ENCODE measurements at places on chromosomes 4 and X. TPM values are rescaled to one million over a fixed set of nuclear protein-coding genes. Genes with fewer than 3 reads are reported as not detected.

- H3K27ac ChIP-seq = no peak overlapping the region
- H3K4me1 ChIP-seq = peaks cover 25% of the 10 kb centered on the region
- no peak overlapping the region for H3K4me3 ChIP-seq
- H3K36me3 ChIP-seq = no peaks in the 10 kb centered on the region
- H3K27me3 ChIP-seq = no peaks in the 10 kb centered on the region
- DNase-seq = no peak
These were observed 13.2 kb downstream of the SNX25 start for GRCh38 chr4:185222598-185222997.

- DNase-seq = peak; percentile 92
- H3K4me3 ChIP-seq = peak within 1 kb of the TSS; percentile 80
- H3K27ac ChIP-seq = peak within 1 kb of the TSS; percentile 96
- H3K36me3 ChIP-seq = no peaks in the 10 kb centered on the region
- peaks cover 34% of the 10 kb centered on the region for H3K4me1 ChIP-seq
These were observed at the start of gene CFAP97 for GRCh38 chr4:185203486-185204237. CFAP97 (minus strand) TSS chr4:185204000; CDS start chr4:185191196, 12,804 bp downstream.

DNA sequence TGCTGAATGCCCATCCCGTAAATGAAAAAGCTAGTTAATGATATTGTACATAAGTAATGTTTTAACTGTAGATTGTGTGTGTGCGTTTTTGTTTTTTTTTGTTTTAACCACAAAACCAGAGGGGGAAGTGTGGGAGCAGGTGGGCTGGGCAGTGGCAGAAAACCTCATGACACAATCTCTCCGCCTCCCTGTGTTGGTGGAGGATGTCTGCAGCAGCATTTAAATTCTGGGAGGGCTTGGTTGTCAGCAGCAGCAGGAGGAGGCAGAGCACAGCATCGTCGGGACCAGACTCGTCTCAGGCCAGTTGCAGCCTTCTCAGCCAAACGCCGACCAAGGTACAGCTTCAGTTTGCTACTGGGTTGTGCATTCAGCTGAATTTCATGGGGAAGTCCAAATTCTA lies at the start of gene SPP1:
SPP1 (plus strand) TSS at position 249 of the 400 bp plus-strand sequence. CDS start 1,182 bp downstream, outside the sequence.
- H3K4me3 ChIP-seq = no peak within 1 kb of the TSS
- no peaks in the 10 kb centered on the region for H3K4me1 ChIP-seq

DNA sequence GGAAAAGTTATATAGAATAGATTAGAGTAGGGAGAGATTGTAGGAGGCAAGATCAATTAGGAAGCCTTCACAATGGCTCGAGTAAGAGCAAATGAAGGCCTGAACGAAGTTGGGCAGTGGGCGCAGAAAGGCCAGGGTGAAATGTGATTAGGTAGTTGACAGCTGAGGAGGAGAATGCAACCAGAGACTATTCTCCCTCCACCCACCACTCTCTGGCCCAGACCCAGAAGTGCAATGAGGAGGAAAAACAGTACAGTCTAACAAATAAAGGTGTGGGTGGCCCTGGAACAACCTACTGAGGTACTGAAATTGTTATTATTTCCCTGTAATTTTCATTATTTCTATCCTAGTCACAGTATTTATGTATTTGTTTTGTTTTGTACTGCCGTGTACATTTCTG lies 176.7 kb downstream of the SLC39A8 start:
- H3K36me3 ChIP-seq = no peaks in the 10 kb centered on the region
- no peak overlapping the region for H3K27ac ChIP-seq
- no peaks in the 10 kb centered on the region for H3K4me1 ChIP-seq
- H3K27me3 ChIP-seq = no peaks in the 10 kb centered on the region

- H3K27ac ChIP-seq = peak overlapping the region; percentile 44
- H3K4me1 ChIP-seq = peaks cover 36% of the 10 kb centered on the region
- H3K27me3 ChIP-seq = no peaks in the 10 kb centered on the region
- H3K36me3 ChIP-seq = no peaks in the 10 kb centered on the region
- DNase-seq = no peak
These were observed 223.4 kb downstream of the SHROOM3 start for GRCh38 chr4:76658231-76659102.

DNA sequence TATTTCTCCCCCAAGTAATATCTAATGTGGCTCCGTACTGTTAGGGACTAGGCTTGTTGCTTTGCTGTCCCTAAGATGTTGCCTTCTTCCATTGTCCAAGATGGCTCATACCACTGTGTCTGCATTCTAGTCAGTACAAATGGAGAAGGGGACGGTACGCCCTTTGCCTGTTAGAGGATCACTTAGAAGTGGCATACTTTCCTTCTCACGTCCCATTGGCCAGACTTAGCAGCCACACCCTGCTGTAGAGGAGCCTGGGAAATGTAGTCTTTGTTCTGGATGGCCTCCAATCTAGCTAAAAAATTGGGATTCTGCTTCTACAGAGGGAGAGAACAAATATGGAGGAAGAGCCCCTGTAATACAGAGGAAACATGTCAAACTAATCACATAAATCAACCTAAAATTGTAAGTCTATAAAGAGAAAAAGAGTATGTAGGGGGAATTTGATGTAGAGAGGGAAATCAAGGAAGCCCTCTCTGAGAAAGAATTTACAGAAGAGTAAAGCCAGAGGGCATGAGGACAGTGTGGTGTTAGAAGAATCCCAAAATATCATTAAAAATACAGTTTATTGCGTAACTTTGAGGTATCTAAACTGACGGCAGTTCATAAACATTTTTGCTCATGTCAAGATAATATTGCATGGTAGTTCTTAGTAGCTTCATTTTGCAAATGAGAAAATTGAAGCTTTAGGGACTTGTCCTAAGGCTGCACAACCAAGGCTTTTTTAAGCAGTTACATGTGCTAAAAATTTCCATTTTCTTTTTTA lies 15.1 kb downstream of the PRIMPOL start:
- peaks cover 48% of the 10 kb centered on the region for H3K36me3 ChIP-seq

DNA sequence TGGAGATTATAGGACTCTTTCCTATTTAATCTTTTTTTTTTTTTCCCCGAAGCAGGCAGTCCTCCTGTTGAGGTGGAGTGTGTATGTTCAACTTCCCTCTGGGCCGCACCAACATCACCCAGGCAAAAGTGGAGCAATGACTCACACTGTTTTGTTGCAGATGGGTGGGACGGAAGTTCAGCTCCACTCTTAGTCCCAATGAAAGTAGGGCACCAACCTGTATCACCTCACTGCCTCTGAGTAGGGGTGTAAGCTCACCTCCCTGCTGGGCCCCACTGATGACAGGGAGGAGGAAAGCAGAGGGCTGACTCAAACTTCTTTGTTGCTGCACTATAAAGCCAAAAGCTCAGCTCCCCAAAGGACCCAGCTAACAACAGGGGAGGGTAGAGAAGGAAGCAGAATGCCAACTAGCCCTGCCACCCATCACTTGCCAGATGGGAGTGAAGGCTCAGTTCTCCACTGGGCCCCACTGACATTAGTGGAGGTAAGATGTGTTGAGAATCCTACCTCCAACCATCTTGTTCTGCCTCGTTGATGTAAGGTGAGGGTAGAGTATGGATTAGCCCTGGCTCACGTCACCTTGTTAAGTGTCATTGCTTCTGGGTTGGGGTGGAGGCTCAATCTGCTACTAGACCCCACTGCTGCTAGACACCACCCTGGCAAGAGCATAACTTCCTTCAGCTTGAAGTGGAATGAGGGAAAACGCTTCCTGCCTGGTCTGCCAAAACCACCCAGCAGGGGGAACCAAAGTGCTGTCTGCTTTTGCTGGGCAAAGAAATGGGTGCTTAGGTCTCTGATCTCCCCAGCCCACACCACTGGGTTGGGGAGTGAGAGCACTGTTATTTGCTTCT lies 14.1 kb downstream of the RPS6KA3 start:
- peaks cover 8% of the 10 kb centered on the region for H3K4me1 ChIP-seq
- no peak overlapping the region for H3K27ac ChIP-seq
- DNase-seq = peak; percentile 45
- H3K36me3 ChIP-seq = no peaks in the 10 kb centered on the region
- no peaks in the 10 kb centered on the region for H3K27me3 ChIP-seq

GRCh38 chrX:154661170-154661569 lies 7.8 kb upstream of the CTAG2 start:
- no peak overlapping the region for H3K4me3 ChIP-seq
- no peaks in the 10 kb centered on the region for H3K36me3 ChIP-seq
- no peaks in the 10 kb centered on the region for H3K4me1 ChIP-seq
- no peak for DNase-seq
- H3K27ac ChIP-seq = no peak overlapping the region

DNA sequence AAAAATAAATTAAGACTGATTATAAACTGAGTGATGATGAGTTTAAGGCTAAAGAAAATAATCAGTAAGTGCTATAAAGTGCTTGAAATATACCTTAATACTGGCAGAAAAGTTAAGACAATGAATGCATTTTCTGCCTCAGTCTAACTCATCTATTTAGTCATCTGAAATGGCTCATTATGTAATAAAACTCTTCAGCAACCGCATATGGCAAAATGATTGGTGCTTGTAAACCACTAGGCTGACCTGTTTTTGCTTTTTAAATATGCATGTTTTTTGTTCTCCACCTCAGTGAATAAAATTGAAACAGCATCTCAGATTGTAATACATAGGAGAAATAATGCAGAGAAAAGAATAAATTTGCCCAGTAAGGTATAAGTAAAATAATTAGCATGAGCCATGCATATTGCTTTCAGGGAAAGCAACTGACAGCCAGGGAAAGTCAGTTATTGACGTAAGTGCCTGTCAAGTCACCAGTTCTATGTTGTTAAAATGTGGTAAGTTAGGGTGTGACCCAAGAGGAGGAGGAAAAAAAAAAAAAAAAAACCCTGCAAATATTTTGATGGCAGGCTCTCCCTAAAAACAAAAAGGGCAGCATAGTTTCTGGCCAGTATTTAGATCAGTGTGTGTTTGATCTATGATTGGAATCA lies 167.5 kb downstream of the PALLD start:
- no peak overlapping the region for H3K4me3 ChIP-seq
- H3K4me1 ChIP-seq = peaks cover 67% of the 10 kb centered on the region
- H3K27ac ChIP-seq = no peak overlapping the region
- DNase-seq = no peak
- no peaks in the 10 kb centered on the region for H3K27me3 ChIP-seq

DNA sequence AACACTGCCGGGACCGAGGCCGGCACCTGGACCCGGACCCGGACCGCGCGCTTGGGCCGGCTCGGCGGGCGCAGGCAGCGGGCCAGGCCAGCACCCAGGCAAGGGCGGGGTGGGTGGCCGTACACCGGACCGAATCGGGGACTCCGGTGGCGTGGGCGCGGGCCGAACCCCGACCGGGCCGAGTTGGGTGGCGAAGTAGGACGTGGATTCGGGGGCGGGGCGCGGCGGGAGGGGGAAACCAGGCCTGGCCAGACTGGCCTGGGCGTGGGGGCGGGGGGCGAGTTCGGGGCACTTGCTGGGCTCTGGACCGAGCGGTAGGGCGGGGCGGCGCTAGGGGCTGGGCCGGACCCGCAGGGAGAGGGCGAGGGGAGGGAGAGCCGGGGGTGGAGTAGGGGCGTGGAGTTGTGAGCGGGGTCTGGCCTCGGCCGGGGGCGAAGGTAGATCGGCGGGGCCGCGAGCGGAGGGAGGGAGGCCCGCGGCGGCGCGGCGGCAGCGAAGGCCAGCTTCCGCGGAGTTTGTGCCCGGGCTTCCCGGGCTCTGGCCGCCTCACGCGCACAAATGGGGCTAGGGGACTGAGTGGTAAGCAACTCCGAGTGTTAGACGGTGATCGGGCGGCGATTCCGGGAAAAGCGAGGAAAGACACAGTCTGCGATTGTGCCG lies 1.8 kb upstream of the BCORL1 start:
- no peaks in the 10 kb centered on the region for H3K27me3 ChIP-seq
- H3K4me1 ChIP-seq = peaks cover 9% of the 10 kb centered on the region
- DNase-seq = peak; percentile 64
- no peak overlapping the region for H3K4me3 ChIP-seq

DNA sequence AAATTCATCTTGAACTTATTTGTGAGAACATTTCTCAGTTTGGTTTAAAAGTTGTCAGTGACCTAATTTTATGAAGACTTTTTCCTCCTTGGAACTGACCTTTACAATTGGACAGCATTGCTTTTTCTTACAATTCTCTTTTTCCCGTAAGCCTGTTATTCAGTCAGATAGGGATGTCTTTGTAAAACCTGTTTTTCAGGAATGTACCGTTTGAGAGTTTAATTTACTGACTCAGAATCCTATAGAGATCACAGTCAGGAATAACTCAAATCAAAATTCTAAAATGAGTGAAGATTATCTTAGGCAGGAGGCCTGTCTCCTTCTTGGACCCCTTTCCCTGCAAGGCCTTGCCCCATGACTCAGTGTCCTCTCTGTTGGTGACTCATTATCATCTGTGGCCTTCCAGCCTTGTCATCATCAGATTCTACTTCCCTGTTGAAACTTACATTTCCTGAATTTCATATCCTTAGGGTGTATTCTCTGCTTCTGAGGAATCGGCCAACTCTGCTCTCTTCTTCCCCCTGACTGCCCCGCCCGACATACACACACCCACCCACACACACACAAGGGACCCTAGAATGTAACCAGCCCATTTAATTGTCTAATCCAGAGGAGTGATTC lies 99.8 kb downstream of the ARHGAP10 start:
- peaks cover 3% of the 10 kb centered on the region for H3K36me3 ChIP-seq
- DNase-seq = no peak
- H3K4me1 ChIP-seq = peaks cover 75% of the 10 kb centered on the region

- no peaks in the 10 kb centered on the region for H3K27me3 ChIP-seq
- no peak overlapping the region for H3K4me3 ChIP-seq
- no peaks in the 10 kb centered on the region for H3K36me3 ChIP-seq
- no peak overlapping the region for H3K27ac ChIP-seq
- H3K4me1 ChIP-seq = no peaks in the 10 kb centered on the region
These were observed 617.7 kb upstream of the SMIM31 start for GRCh38 chr4:164136180-164136616.

- no peak overlapping the region for H3K27ac ChIP-seq
- H3K27me3 ChIP-seq = no peaks in the 10 kb centered on the region
- no peak overlapping the region for H3K4me3 ChIP-seq
- H3K36me3 ChIP-seq = no peaks in the 10 kb centered on the region
- no peaks in the 10 kb centered on the region for H3K4me1 ChIP-seq
These were observed 1456.6 kb downstream of the STIM2 start for GRCh38 chr4:28317221-28317620.

- peak; percentile 28 for DNase-seq
- H3K36me3 ChIP-seq = no peaks in the 10 kb centered on the region
- H3K4me3 ChIP-seq = no peak overlapping the region
- H3K4me1 ChIP-seq = peaks cover 9% of the 10 kb centered on the region
- peak overlapping the region; percentile 40 for H3K27ac ChIP-seq
- no peaks in the 10 kb centered on the region for H3K27me3 ChIP-seq
These were observed 1.9 kb downstream of the BCORL1 start for GRCh38 chrX:129984111-129984958.

Gene GATB
- total RNA-seq = 102 TPM

Gene UGT2B11
- not detected for total RNA-seq

Gene CLNK
- total RNA-seq = not detected

Gene CTAG1A
- not detected for total RNA-seq

Gene CITED1
- not detected for total RNA-seq

Gene MAGEA1
- not detected for total RNA-seq

Gene FAM47A
- total RNA-seq = not detected

Gene OPN1LW
- not detected for total RNA-seq

Gene XPNPEP2
- 1.3 TPM for total RNA-seq

Gene MMAA
- total RNA-seq = 7.2 TPM

Gene FBXW7
- 56.7 TPM for total RNA-seq

Gene USP17L11
- not detected for total RNA-seq

Gene XAGE2
- not detected for total RNA-seq

Gene DCAF12L2
- 0.11 TPM for total RNA-seq

Gene PCDH19
- 0.38 TPM for total RNA-seq

Gene UBQLN2
- total RNA-seq = 34.5 TPM
